Dermis blood vessel endothelial cell (primary cell): ENCODE measurements at places on chromosomes 16 and 17. TPM values are rescaled to one million over a fixed set of nuclear protein-coding genes. Genes with fewer than 3 reads are reported as not detected.

DNA sequence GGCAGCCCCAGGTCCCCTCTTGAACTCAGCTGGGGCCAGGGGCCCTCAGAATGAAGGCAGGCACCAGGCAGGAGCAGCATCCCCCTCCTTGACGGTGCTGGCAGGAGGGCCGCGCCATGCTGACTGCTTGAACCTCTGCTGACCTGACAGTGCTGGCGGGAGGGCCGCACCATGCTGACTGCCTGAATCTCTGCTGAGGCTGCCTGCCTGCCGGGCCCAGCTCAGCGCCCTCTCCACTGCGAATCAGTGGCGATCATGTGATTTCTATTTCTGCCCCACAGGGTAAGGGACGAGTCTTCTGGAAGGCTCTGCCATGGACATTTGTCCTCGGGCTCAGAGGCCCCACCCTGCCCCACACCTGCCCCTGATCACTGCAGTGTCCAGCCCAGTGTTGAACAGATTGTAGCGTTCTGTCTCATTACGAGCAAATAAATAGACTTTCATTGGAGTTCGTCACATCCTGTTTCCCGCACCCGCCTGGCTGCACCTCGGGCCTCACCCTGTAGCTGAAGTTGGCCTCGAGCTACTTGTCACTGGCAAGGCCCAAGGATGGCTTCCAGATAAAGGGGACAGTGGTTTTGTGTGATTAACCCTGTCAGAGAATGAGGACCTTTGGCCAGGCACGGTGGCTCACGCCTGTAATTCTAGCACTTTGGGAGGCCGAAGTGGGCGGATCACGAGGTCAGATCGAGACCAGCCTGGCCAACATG, 8.6 kb downstream of the C16orf90 start:
- no peak for DNase-seq

DNA sequence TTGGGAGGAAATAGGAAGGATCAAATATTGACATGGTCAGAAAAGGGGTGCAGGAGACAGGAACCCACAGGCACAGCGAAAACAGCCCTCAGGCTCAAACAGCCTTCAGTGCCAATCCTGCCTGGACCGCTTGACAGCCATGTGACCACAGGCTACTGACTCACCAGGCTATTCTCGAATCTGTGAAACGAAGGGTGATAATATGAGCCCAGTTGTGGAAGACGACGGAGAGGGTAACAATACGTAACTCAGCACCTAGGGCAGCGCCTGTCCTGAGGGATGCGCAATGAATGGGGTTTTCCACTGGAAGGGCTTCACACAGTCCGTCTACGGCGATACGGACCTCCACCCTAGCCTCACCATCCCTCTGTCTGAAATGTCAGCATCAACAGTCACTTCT, 117.3 kb upstream of the RCVRN start:
- DNase-seq: no peak

DNA sequence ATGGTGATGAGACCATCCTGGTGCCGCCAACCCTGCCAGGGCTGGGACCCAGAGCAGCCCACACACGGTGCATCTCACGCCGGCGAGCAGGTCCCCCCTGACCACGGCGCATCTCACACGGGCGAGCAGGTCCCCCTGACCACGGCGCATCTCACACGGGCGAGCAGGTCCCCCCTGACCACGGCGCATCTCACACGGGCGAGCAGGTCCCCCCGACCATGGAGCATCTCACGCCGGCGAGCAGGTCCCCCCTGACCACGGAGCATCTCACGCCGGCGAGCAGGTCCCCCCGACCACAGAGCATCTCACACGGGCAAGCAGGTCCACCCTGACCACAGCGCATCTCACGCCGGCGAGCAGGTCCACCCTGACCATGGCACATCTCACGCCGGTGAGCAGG, 59.2 kb downstream of the MRM3 start:
- no peak for DNase-seq

- DNase-seq: no peak
These were observed 10.9 kb upstream of the UBALD2 start for GRCh38 chr17:76254275-76254674.

OTOP3 gene
- total RNA-seq: not detected in 2 replicates

CCL17 gene
- total RNA-seq: not detected in 2 replicates
